ENCODE measurements at places on chromosomes 7 and 10.
A peak's percentile ranks its signal among the peaks of the same experiment; 100 is the strongest.

DNA sequence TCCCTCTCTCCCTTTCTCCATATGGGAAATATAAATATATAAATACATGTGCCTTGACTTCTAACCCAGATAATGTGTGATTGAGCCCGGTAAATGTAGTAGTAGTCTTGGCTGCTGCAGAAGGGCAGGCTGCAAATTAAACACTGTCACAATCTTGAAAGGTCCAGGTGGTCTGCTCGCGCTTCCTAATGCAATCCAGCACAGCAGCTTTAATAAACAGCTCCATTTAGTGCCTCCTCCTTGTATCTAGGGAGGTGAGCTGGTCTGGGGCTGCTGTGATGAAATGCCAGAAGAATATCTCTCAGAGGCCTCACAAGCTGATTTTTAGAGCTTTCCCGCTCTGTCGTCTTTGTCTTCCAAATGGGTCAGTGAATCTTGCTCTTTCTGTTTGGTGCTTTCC lies 782 bp downstream of the POU6F2 start:
- DNase-seq = no peak

DNA sequence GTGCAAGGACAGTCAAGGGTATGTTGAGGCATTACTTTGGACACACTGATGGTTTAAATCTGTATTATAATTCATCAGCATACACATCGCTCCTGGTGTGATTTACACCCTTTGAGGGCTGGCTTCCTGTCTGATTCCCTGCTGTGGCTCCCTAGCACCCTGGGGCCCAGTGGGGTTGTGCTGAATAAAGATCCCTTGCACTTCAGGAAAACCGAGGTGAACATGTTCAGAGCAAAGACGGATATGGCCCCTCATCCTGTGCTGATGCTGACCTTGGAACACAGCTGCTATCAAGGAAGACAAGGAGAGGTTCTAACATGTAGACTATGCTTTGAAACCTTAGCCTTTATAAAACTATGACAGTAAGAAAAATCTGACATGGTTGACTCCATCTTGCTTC lies 84.6 kb upstream of the UNC5B start:
- DNase-seq = peak; percentile 9

GRCh38 chr7:117639966-117640365 lies 160.1 kb downstream of the CFTR start:
- DNase-seq = no peak

DNA sequence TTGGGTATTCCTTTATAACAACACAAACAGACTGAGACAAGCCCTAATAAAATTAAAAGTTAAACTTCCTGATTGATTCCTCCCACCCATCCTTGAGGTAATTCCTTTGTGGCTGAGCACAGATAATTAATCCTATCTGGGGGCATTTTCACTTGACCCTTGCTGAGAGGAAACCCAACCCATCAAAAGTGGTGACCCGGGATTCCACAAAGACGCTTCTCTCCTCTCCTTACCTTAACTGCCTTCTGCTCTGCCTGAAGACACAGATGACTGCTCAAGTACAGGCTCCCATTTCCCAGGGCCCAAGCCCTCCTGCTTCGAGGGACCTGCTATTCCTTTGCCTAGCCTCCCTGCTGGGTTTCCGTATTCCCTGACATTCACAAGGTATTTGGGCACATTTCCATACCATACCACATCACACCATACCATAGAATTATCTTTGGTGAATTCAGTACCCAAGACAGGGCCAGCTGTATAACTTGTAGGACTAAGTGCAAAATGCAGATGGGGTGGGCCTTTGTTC lies 9.8 kb upstream of the MAPK8 start:
- DNase-seq = no peak

GRCh38 chr10:32142646-32143045 lies 86.4 kb upstream of the KIF5B start:
- no peak for DNase-seq

DNA sequence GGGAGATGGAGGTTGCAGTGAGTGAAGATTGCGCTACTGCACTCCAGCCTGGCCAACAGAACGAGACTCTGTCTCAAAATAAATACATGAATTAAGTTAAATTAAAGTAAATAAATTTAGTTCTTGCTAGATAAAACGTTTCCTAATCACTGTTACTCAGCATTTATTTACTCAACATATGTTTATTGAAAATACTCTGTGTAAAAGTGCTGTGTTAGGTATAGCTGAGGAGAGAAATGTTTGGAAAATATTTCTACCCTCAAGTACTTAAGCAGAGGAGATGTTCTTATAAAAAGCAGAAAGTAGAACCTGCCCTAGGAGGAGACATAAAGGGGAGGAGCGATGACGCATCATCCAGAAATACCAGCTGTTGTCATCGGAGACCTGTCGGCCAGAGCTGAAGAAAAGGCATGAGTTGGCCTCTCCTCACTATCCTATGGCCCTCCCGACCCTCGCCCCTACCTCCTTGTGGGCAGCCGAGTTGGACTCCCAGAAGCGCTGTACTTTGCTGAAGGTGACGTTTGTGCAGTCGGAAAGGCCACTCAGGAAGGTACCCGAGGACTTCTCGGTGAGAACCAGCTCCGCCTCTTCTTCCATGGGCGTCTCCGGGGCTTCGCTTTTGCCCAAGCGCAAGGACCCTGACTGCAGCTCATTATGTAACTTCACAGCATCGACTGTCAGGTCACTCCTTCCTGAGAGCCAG lies 1.1 kb downstream of the RRP12 start:
- DNase-seq = no peak

DNA sequence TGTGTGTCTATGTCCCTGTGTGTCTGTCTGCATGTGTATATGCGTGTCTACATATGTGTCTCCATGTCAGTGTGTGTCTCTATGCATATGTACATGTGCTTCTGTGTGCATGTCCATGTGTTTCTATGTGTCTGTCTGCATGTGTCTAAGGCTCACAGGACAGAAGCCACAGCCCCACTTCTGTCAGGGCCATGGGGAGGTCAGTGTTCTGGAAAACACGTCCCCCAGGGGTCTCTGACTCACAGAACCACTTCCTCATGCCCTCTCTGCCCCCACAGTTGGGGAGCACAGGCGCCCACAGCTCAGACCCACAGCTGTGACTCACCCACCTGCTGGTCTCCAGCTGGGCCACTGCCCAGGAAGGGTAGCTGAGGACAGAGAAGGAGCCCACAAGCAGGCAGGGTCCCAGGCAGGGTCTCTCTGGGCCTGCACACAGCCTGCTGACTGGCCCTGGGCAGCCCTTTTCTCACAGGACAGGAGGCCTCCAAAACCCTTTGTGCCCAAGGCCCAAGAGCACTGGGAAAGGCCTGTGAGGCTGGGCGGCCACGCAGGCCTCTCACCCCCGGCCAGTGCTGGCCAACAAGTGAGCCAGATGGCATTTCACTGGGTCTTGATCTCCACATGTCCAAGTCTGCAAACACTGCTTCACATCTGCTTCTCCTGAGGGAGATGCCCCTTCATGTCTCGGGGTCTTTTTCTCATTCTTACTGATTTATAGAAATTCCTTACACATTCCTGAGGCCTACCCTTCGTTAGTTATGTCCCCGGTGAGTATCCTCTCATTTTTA lies 102.9 kb upstream of the FAM20C start:
- peak; percentile 48 for DNase-seq

GRCh38 chr7:92433019-92433418 lies 14.3 kb upstream of the GATAD1 start:
- no peak for DNase-seq

DNA sequence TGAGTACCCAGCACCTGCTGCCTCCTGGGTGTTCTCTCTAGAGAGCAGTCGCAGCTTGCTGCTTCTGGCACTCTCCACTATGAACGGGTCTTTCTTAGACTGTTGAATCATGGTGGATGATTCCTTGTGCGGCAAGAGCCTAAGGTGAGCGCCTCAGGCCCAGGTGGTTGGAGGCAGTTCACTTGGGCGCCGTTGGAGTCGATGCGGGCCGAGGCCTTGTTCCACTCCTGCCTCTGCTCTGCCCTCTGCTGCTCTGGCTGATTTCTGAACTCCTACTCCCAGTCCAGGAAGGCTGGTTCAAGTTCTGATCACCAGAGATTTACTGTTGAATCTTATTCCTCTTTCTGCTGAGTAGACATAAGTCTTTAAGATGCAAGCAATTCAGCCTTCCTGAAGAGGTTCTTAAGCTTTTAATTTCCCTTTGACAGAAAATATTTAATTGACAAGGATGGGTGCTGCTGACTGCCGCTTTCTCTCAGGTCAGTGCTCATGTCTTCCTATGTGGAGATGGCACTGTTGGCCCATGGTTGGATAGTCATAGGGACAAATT lies 10.4 kb downstream of the YKT6 start:
- DNase-seq = no peak

- DNase-seq = no peak
Measured at GRCh38 chr7:92177362-92177761, 1.6 kb downstream of the LRRD1 start.

- no peak for DNase-seq
Measured at GRCh38 chr7:81449105-81449504, 320.7 kb downstream of the HGF start.

- DNase-seq = no peak
Measured at GRCh38 chr10:68315582-68315981, 16.3 kb upstream of the HNRNPH3 start.

DNA sequence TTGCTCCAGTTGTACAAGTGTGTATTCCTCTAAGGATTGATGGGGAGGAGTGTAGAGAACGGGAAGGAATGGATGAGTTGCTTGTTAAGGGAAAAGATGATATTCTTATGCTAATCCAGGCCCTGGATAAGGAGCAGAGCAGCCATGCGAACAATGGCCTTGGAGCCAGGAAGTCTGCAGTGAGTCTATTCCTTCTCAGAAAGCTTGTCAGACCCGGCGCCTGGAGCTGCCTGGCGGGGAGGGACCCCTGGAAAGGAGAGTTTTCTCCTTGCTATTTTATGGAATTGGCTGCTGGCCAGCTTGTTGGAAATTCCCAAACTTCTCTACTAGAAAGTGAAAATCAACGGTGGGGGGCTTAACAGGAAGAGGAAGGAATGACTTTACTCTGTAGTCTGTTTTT lies 89.1 kb downstream of the MMRN2 start:
- peak; percentile 71 for DNase-seq

DNA sequence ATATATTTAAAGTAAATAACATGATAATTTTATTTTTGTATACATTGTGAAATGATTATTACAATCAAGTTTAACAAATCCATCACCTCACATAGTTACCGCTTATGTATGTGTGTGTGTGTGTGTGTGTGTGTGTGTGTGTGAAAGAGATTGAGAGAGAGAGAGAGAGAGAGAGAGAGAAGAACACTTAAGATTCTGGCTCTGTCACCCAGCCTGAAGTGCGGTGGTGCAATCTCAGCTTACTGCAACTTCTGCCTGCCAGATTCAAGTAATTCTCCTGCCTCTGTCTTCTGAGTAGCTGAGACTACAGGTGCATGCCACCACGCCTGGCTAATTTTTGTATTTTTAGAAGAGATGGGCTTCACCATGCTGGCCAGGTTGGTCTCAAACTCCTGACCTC lies 17.8 kb downstream of the LYZL1 start:
- DNase-seq = no peak

GRCh38 chr10:88851706-88852105 lies at the start of gene ANKRD22:
Gene ANKRD22, minus strand, starts transcription at chr10:88851844. Its CDS starts 237 bp downstream, at chr10:88851607.
- no peak for DNase-seq

- peak; percentile 81 for DNase-seq
Measured at GRCh38 chr7:20330928-20331909, 519 bp downstream of the ITGB8 start.

DNA sequence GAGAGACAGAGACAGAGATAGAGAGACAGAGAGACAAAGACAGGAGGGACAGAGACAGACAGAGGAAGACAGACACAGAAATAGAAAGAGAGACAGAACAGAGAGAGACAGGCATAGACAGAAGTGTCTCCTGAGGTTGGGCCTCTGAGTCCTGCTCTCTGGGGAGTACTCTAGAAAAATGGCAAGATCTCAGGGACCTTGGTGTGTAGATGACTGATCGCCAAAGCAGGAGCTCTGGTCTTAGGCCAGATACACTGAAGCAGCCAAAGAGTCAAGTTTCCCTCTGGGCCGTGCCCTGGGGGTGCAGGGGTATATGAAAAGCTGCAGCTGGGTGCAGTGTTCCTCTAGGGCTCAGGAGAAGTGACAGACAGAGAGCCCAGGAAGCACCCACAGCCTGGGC lies 176.6 kb upstream of the TNS3 start:
- no peak for DNase-seq

- DNase-seq = no peak
Measured at GRCh38 chr7:70789481-70790214, 342.3 kb upstream of the GALNT17 start.

DNA sequence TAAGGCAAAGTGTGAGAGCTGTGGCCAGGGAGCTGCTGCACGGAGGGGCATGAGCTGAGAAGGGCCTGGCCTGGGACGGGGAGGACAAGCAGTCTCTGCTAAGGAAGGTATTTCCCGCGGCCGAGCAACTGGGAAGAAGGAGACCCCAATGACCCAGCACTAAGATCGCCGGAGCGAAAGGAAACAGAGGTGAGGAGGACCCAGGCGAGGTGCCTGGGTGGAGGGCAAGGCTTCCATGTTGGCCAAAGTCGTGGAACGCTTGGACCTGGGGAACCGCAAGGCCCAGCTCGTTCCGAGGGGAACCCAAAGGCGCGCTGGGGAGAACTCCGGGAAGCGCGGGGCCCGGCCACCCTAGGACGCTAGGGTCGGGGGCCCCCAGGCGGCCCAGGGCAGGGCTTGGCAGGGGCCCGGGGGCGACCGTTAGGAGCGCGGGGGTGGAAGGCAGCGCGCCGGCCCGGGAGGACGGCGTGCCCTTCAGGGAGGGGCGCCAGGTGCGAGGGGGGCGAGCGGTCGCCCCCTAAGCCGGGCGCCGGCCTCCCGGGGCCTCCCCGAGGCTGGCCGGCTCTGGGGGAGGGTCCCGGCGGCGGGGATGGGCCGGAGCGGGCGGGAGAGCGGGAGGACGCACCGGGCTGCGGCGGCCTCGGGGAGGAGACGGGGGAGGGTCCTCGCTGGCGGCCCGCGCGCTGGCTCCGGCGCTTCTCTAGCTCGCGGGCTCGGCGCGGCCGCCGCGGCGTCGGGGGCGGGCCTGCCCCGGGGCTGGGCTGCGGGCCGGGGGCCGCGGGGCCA lies 545 bp downstream of the GIGYF1 start:
- DNase-seq = no peak

GRCh38 chr7:26305869-26306665 lies 14.4 kb downstream of the SNX10 start:
- DNase-seq = no peak

- DNase-seq = no peak
Measured at GRCh38 chr10:131269776-131270460, 41.6 kb downstream of the TCERG1L start.

DNA sequence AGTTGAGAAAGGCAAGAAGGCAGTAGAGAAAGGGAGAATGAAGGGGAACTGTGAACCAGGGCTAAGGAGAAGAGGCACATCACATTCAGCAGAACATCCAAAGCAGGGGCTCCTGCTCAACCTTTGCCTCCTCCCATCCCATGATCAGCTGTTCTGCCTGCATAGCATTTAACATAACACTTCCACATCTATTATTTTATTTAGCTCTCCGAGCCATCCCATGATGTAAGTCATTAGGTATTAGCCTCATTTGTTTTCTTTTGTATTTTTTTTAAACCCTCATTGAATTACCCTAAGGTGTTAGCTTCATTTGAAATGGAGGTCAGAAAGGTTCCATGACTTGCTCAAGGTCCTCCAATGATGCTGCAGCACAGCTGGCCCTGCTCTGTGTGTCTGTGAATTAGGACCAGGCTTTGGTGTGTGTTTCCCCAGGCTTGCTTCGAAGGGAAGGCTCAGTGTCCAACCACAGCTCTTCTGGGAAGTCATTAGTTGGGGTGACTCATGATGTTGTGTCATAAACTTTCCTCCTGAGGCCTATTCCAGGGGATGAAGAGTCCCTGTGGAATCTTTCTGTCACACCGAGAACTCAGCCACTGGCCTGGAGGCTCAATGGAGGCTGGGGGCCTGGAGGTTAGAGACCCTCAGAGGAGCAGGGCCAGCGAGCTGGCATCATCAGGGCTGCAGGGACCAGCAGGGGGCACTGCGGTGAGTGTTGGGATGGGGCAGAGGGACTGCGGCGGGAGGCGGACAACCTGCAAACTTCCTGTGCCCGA lies 16.5 kb downstream of the NPFFR1 start:
- no peak for DNase-seq

Measured in ecto neural progenitor cell (in vitro differentiated cells).